ENCODE measurements at places on chromosomes 2 and 18.

- no peak for DNase-seq
Observed at GRCh38 chr18:48693625-48694262, 154.9 kb downstream of the CTIF start.

GRCh38 chr18:79400591-79401381 lies 5.1 kb downstream of the NFATC1 start:
- no peak for DNase-seq

DNA sequence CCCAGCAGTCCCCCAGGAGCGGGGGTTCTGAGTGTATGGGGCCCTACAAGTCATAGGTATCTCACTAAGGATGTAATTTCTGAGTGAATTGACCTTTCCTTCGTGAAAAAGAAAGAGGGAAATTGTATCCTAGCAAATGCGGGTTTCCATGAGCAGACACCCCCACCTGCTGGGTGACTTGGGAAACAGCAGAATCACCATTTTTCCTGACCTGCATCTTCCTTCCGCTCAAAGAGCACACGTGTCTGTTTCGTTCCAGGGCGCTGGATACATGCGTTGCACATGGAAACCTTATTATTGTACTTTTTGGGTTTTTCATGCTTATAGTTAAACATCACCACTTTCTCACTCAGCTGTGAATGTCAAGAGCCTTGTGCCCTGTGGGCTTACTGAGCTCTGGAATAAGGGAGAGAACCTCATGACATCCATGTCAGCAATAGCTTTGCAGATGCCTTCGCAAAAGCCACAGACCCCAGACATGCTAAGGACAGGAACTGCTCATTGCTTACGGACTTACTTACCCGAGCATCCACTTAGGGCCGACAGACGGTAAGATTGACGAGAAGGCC lies 132.8 kb downstream of the TPO start:
- no peak for DNase-seq

GRCh38 chr2:129812071-129812470 lies 167.4 kb upstream of the RAB6C start:
- DNase-seq, result no peak

DNA sequence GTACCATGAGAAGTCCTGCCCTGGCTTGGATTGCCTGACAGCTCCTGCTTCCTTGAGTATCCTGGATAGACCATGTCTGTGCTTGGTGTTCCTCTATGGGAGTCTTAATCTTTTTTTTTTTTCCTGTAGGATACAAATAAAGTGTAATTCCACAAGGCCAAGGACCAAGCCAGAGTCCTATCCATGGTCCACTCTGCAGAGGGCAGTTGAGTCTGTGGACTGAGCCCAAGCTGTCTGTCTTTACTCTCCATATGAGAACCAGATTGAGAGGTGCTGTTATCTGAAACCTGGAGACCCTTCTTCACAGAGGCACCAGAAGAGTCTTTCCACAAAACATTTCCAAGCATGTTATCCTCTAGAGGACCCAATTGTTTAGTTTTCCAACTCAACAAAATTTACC lies 1.4 kb upstream of the KIF3C start:
- no peak for DNase-seq

GRCh38 chr18:23337599-23338444 lies 115.3 kb upstream of the RIOK3 start:
- DNase-seq, result no peak

GRCh38 chr2:212677466-212677865 lies 138.9 kb upstream of the ERBB4 start:
- DNase-seq, result no peak

- no peak for DNase-seq
Observed at GRCh38 chr2:19845323-19845920, 56.4 kb downstream of the TTC32 start.

DNA sequence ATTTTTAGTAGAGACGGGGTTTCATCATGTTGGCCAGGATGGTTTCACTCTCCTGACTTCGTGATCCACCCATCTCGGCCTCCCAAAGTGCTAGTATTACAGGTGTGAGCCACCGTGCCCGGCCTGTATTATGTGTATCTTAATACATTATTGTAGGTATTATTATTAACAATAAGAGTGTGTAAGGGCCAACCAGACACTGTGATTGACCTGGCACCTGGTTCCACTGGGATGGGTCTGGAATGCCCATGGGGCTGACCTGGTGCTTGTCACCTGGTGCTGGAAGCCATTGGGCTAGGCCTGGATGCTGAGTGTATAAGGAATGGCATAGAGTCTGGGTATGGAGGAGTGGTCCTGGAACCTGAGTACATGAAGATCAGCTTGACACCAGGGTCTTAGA lies 906.9 kb upstream of the TMEFF2 start:
- no peak for DNase-seq

- DNase-seq, result no peak
Observed at GRCh38 chr2:181812106-181812743, 79.3 kb upstream of the ITPRID2 start.

- no peak for DNase-seq
Observed at GRCh38 chr2:74317701-74318100, 25.5 kb downstream of the SLC4A5 start.

DNA sequence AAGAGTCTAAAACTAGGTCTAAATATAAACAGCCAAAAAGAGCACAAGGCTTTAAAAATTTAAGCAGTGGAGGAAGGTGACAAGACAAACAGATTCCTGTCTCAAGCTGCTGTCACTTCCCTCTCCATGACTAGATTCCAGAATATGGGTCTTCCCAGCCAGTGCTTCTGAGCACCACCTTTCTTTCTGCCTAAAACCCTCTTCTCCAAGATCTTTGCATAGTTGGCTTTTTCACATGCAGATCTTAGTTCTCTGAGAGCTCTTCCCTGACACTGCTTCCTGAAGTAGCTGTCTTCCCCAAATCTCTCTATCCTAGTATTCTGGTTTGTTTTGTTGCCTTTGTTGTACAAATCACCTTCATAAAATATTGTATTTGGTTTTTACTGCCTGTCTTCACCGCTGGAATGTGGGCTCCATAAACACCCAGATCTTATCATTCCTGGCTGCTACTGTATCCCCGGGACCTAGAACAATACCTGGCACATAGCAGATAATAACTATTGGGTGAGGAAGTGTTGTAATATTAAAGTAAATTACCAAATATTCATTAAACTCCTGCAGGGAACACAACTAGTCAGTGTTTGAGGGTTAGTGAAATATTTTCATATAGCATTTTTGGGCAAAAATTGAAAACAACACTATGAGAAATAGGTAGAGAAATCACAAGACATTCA lies 150.2 kb downstream of the CCDC85A start:
- no peak for DNase-seq

- no peak for DNase-seq
Observed at GRCh38 chr2:9310798-9311197, 104.2 kb downstream of the ASAP2 start.

DNA sequence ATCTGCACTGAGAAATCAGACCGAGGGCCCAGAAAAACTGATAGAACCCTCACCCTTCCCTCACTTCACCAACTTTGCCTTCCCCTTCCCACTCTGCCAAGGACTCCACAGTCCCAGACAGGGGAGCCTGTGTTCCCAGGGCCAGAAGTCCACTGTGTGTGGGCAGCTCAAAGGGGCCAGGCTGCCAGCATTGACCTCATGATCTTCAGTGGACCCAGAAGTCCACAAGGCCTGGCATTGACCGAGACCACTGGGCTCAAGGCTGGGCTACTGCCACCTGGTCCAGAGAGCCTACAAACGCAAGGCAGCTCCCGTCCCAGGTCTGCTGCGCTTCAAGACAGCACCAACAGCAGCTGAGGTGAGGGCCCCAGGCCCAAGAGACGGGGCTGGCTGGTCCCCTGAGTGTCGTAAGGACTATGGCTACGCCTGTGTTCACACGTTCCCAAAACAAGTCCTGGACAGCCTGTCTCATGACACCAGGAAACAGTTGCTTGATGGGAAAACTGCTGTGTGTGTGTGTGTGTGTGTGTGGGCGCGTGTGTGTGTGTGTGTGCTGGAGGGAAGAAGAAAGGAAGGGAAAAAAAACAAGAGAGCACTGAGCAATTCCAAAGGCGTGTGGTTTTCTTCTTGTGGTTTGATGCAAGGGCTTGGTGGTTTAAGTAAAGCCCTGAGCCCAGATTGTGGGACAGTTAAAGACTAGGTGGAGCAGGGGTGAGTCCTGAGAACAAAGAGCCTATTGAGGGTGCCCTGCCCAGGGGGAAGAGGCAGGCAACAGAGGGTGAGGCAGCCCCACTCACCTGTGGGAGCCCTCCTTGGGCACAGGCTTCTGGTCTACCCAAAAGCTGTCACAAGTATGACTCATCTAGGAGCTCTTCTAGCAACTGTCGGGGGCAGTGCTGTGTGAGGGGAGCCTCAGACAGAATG lies 46.6 kb upstream of the ZBTB7C start:
- DNase-seq, result peak; percentile 27

DNA sequence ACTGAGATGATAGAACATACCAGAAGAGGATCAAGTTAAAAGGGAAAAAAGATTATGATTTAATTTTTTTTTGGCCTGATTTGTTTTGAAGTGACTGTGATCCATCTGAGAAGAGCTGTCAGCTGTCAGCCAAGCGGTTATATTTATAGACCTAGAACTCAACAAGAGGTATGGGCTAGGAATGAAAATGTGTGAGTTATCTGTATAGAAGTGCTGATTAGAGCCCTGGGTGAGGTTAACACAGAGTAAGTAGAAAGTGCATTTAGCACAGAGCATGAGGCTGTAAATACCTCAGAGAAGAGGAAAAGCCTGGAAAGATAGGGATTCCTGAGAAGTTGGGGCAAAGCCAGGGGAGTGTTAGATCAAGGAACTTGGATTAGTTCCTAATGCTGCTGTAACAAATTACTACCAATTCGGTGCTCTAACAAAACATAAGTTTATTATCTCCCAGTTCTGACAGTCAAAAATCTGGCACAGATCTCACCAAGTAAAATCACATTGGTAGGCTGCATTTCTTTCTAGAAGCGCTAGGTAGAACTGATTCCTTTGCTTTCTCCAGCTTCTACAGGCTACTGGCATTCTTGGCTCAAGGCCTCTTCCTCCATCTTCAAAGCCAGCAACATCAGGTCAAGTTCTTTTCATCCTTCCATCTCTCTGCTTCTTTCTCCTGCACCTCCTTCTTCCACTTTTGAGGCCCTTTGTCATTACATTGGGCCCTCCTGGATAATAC lies 197.4 kb upstream of the SPHKAP start:
- no peak for DNase-seq

DNA sequence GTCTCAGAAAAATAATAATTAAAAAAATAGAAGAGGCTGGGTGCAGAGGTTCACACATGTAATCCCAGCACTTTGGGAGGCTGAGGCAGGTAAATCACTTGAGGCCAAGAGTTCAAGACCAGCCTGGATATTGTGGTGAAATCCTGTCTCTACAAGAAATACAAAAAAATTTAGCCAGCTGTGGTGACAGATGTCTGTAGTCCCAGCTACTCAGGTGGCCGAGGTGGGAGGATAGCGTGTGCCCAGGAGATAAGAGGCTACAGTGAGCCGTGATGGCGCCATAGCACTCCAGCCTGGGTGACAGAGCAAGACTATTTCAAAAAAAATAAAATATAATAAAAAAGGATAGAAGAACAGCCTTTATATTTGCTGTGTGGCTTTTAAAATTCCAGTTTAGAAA lies 35.9 kb downstream of the SMC6 start:
- no peak for DNase-seq

GRCh38 chr2:84129018-84129417 lies 330.1 kb downstream of the SUCLG1 start:
- no peak for DNase-seq

DNA sequence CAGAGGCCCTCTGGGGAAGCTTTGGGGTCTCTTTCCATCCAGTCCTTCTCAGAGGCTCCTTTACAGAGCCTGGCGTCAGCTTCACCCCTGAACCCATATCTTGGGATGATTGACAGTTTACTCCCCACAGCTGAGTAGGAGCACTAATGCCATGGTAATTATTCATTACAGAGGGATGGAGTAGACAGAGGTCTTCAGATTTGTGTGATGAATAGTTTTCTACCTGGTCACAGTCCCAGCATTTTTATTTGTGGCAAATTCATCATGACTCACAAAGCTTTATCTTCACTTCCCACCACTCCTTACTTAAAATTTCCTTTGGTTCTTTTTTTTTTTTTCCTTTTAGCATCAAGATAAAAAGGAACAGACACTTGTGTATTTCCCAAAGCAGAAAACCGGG lies 104.2 kb downstream of the CCDC85A start:
- no peak for DNase-seq

DNA sequence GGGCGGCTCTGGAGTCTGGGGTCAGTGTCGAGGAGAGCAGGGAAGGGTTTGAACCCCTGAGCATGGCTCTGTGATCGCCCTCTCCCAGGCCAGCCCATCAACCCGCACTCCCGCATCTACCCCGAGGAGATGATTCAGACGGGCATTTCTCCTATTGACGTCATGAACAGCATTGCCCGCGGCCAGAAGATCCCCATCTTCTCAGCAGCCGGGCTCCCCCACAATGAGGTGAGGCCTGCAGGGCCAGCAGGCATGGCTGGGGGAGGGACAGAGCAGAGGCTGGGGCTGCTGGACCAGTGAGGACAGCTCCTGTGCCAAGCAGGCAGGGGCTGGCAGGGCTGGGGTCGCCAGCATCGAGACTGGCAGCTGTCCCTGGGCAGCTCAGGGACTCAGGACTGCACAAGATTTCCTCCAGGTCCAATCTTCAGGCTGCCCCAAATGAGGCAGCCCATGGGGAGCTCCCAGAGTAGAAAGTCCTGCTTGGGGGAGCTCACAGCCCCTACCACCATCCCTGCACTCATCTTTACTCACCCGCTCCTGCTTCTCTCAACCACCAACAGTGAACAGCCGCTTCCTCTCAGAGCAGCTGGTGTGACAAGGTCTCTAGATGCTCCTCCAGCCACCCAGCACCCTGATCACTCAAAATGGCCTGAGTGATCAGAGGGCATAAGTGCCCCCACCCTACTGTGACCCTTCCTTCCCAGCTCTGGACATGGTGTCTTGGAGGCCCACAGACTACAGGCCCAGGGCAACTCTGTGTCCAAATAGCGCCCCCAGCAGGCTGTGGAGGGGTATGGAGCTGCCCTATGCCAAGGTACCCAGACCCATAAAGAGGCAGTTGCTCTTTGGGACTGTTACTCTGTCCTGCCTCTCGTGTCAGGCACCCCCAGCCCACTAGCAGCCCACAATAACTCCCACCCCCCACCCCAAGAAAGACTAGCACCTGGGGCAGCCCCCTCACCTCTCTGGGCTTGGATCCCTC lies 18.3 kb upstream of the ANKRD53 start:
- DNase-seq, result no peak

DNA sequence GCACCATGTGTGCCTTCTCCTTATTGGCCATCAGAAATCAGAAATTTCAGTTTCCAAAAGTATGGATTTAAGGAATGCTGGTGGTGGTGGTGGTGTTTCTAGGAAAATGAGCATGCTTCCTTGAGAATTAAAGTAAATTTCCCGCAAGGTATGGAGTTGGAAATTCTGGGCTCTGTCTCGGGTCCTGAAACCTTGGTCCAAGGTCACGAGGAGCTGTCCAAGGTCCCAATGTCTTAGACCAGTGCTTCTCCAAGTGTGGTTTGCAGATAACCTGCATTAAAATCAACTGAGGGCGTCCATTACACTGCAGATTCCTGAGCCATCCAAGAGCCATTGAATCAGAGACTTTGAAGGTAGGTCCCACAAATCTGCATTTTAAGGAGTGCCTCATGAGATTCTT lies 210.9 kb upstream of the PKDCC start:
- DNase-seq, result no peak

- DNase-seq, result no peak
Observed at GRCh38 chr2:199442173-199442572, 15.6 kb downstream of the SATB2 start.

- DNase-seq, result peak; percentile 26
Observed at GRCh38 chr2:239293775-239294430, 106.9 kb downstream of the HDAC4 start.

- peak; percentile 62 for DNase-seq
Observed at GRCh38 chr2:28621172-28622100, 125.6 kb downstream of the PLB1 start.

All from activated T-cell treated with anti-CD3 and anti-CD28 coated beads for 4 hours (primary cell).